ENCODE measurements at places on chromosomes 4 and X.
A peak's percentile ranks its signal among the peaks of the same experiment; 100 is the strongest.

GRCh38 chr4:107034996-107035818 is 906 bp downstream of the DKK2 start:
- no peak for DNase-seq

- DNase-seq, result no peak
Measured at GRCh38 chrX:155053656-155054055, 17.3 kb downstream of the CMC4 start.

GRCh38 chr4:2583517-2583916 is 47.1 kb downstream of the FAM193A start:
- no peak for DNase-seq

DNA sequence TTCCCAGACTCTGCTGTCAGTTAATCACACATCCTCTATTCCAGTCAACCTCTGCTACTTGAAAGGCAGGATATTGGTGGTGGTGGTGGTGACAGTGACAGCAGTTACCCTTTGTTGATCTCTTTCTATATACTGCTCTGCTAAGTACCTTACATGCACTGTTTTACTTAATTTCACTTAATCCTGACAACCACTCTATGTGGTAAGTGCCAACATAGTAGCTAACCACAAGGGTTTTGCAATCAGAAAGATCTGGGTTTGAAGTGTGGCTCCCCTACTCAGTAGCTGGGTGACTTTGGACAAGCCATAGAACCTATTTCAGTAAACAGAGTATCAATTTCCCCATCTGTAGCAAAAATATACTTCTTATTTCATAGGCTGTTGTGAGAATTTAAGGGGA is 24.2 kb upstream of the F9 start:
- DNase-seq, result no peak

- no peak for DNase-seq
Measured at GRCh38 chr4:88008743-88009171, 1.3 kb downstream of the PKD2 start.

DNA sequence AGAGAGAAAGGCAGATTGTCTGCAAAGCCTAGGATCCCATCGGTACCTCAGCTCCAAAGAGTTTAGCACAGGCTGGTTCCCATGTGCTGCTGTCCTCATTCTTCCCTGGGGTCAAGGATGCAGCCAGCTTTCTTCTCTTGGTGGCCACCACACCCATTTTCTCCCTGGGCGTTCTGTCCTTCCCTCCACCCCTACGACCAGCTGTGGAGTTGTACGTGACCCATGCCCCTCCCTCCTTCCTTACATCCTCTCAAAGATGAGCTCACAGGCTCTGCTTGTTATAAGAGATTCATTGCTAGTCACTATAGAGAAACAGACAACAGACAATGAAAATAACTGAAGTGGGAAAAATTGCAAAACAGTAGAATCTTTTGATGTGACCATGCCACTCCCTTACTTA is 74.0 kb upstream of the KLF3 start:
- no peak for DNase-seq

- no peak for DNase-seq
Measured at GRCh38 chr4:157104541-157104940, 28.6 kb downstream of the GLRB start.

DNA sequence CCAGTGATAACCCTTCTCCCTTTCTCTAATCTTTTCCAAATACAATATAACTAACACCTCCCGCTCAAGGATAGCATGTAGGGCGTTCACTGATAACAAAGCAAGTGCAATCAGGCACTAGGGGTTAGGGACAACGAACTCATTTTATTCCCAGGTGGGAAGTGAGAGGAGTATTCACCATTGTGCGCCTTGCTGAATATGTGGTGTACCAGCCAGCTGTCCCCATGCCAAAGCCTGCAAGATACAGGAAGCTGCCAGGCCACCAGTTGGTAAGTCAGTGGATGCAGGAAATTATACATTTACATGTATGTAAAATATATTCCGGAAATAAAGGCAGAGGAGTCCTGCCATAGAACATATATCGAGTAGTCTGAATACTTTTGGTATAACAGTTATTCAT is 6.3 kb upstream of the HPRT1 start:
- no peak for DNase-seq

GRCh38 chrX:34848281-34848680 is 94.3 kb upstream of the FAM47B start:
- DNase-seq, result no peak

- DNase-seq, result no peak
Measured at GRCh38 chrX:119549327-119550016, 15.7 kb downstream of the STEEP1 start.

GRCh38 chrX:72634331-72634730 is 61.7 kb upstream of the HDAC8 start:
- DNase-seq, result peak; percentile 15

DNA sequence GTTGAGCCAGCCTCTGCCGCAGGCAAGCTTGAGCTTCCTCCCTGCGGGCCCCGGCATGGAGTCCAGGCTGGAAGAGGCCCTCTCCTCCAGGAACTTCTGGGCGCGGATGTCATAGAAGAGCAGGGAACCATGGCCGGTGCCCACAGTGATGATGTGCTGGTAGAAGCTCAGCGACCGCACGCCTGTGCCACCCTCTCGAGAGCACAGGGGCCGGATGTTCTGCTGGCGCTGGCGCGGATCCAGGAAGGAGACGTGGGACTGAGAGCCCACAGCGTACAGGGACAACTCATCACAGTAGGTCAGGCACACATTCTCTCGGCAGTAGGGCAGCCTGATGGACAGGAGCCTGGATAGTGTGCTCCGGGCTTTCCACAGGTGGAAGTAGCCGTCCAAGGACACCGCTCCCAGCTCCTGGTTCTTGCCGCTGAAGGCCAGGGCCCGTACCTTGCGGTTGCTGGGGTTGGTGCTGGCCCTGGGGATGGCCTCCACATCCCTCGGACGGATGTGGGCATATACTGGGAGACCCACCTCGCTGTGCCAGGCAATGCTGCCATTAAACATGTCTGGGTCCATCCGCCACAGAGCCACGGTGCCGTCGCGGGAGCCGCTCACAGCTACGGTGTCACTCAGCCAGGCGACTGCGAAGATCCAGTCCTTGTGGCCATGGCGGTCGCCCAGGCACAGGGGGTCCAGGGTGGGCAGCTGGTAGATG is 1.2 kb downstream of the DCAF12L2 start:
- DNase-seq, result no peak

DNA sequence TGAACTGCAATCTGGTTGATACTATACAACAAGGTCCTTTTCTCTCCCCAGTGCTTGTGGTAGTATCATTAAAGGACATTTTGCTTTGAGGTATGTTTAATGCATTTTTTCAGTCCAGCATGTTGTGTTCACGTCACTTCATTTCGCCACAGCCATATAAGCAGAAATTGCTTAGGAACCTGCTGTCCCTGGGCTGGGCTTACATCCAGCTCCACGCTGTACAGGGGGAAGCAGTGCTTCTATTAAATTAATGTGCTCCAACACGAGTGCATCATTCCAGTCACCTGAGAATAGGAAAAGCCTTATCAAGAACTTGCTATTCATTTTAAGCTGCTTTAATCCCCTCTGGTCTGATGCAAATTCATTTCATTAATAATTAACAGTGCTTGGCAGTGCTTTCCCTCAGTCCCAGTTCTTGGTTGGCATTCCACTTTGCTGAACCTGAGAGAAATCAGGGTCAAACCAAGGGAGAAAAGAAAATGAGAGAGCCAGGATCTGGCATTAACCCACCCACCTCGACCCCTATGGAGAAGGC is 47.4 kb upstream of the PTCHD1 start:
- DNase-seq, result no peak

GRCh38 chr4:26242451-26242850 is 78.4 kb upstream of the RBPJ start:
- no peak for DNase-seq

DNA sequence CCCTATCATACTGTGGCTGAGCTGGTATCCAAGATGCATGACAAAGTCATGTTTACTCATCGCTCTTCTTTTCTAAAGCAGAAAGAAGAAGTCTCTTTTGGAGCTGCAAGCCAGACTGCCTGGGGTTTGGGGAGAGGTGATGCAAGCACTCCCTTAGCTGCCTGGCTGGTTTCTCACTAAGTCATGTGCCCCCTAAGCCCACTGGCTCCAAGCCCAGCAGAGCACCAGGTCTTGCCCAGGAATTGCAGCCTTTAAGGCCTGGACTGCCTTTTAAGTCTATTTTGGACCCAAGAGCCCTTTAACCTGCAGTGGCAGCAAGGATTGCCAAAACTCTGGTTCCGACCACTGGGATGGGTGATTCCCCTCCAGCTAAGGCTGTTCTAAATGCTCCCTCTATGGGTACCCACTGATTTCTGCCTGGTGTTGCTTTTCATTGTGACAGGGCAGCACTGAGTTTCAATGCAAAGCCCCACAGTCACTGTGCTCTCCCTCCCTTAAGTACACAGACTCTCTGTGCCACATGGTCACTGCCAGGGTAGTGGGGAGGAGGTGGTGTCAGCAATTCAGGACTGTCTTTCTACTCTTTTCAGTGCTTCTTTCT is 548.6 kb downstream of the TLL1 start:
- no peak for DNase-seq

GRCh38 chrX:35432056-35432455 is 366.1 kb upstream of the MAGEB16 start:
- no peak for DNase-seq

GRCh38 chrX:139825618-139826017 is 107.2 kb downstream of the ATP11C start:
- DNase-seq, result no peak

DNA sequence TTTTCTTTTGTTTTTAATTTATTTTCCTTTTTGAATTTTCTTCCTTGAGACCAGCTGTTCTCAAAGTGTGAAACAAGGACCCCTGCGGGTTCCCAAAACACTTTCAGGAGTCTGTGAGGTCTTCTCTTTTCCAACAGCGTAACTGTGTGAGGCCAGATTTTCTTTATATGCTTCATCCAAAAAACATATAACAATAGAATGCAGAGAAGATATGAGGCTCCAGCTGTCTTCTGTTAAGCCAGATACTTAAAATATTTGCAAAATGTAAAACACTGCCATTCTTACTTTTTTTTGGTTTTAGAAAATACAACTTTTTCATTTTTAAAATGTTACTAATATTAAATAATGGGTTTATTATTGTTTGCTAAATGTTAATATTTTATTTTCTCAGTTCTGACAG is 27.8 kb downstream of the USP38 start:
- no peak for DNase-seq

- no peak for DNase-seq
Measured at GRCh38 chr4:155541716-155542115, 124.9 kb upstream of the GUCY1A1 start.

GRCh38 chr4:142065086-142065647 is 428.8 kb downstream of the IL15 start:
- no peak for DNase-seq

- no peak for DNase-seq
Measured at GRCh38 chr4:96407738-96408463, 568.0 kb downstream of the PDHA2 start.

Data from putamen (tissue), 1 donor.